ENCODE measurements at places on chromosomes 11 and 22. TPM values are rescaled to one million over a fixed set of nuclear protein-coding genes. Genes with fewer than 3 reads are reported as not detected.

- no peaks in the 10 kb centered on the region for H3K36me3 ChIP-seq
- H3K27me3 ChIP-seq: peaks cover 3% of the 10 kb centered on the region
- peaks cover 9% of the 10 kb centered on the region for H3K4me1 ChIP-seq
Measured at GRCh38 chr22:43152357-43153071, 1.2 kb downstream of the TSPO start.

DNA sequence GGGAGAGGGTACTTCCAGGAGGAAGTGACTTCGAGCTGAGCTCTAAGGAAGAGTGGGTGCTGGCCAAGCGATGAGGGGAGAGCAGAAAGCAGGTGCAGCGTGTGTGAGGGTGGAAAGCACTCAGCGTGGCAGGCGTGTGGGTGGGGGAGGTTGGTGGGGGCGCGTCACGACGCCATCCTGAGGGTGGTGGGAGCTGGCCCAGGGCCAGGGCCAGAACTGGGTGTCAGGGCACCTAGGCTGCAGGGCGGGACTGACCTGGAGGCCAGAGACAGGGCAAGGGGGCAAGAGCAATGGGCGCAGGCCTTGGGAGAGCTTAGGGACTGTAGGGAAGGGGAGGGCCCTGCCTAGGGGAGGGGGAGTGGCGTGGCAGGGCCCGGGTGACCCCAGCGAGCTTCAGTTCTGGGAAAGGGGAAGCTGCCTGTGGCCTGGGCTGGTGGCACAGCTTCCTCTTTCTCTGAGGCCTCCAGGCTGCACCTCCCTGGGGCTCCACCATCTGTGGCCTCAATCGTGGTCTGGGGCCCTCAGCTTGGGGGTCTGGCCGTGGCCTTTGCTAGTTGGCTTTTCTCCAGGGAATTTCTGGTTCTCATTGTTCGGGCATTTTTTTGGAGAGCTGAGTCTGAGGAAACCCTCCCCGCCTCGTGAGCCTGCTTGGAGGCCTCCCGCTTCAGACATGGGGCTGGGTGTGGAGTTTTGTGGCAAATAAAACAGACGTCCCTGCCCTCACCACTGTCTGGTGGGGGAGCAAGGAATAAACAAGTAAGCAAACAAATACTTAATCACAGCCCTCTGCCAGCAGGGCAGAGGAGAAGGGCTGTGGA, 8.9 kb downstream of the RELT start:
- H3K27ac ChIP-seq: peak overlapping the region; percentile 66
- no peak for DNase-seq
- H3K4me3 ChIP-seq: no peak overlapping the region
- H3K36me3 ChIP-seq: no peaks in the 10 kb centered on the region

DNA sequence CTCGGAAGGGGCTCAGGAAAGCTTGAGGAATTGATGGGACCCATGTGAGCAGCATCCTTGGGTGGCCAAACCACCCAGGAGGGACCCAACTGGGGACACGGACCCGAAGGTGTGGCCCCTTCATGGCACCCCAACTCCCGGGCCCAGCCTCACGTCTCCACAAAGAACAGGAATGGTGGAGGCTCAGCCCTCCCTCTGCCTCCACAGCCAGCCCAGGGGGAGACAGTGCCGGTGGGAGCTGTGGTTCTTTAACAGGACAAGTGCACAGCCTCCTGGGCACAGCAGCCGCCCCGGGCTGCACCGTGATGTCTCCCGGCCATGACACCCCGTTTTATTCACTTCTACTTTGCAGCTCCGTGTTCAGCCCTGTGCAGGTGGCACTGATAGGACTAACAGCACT, 587.2 kb downstream of the BRD1 start:
- no peaks in the 10 kb centered on the region for H3K36me3 ChIP-seq
- no peak overlapping the region for H3K4me3 ChIP-seq
- H3K4me1 ChIP-seq: no peaks in the 10 kb centered on the region
- H3K27me3 ChIP-seq: peaks cover 8% of the 10 kb centered on the region
- peak; percentile 36 for DNase-seq

DNA sequence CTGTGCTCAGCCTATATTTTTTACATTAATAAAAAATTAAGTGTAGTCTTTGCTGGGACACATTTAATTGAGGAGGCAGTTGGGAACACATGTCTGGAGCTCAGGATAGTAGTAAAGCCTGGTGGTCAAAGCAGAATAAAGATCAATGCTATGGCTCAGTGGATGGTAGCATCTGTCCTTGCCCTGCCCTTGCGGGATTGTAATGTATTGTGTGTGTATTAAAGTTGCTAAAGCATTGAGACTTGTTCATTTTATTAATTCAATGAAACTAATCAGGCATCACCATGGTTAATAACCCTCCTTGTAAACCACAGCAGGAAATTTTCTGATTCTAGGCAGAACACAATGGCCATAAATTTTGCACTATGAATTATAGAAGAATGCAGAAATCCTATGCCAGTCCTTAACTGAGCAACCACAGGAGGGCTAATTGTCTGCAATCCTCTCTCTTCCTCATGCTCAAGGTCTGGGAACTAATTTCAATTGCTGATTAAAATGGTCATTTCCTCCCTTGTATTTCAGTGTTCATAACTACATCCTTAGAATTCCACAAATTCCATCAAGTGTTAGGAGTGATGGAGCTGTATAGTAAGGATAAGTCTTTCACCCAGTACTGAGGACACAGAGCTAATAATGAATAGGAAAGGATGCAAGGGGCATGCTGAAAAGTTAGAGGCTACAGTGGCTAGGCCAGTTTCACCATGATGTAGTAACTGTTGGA, 403.2 kb upstream of the DDI1 start:
- H3K27ac ChIP-seq: no peak overlapping the region
- H3K36me3 ChIP-seq: no peaks in the 10 kb centered on the region
- H3K27me3 ChIP-seq: no peaks in the 10 kb centered on the region
- H3K4me1 ChIP-seq: peaks cover 11% of the 10 kb centered on the region

DNA sequence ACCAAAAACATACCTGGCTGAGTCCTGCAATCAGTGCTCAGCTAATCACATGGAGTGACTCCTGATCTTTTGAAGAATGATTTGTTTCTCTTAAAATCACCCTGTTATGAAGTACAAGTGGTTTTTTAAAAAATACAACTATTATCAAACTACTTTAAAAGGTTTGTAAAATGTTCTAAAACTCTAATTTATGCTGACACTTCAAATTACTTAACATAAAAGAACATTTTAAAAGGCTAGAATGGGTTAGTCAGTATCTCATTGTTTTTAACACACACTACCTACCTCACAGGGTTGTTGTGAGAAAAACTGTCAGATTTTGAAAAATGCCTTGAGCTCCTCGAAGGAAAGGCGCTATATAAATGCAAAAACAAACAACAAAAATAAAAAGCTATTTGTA, 33.2 kb downstream of the KMT5B start:
- H3K4me1 ChIP-seq: no peaks in the 10 kb centered on the region
- H3K36me3 ChIP-seq: peaks cover 16% of the 10 kb centered on the region
- H3K4me3 ChIP-seq: no peak overlapping the region
- DNase-seq: no peak
- H3K27me3 ChIP-seq: no peaks in the 10 kb centered on the region
- H3K27ac ChIP-seq: no peak overlapping the region

DNA sequence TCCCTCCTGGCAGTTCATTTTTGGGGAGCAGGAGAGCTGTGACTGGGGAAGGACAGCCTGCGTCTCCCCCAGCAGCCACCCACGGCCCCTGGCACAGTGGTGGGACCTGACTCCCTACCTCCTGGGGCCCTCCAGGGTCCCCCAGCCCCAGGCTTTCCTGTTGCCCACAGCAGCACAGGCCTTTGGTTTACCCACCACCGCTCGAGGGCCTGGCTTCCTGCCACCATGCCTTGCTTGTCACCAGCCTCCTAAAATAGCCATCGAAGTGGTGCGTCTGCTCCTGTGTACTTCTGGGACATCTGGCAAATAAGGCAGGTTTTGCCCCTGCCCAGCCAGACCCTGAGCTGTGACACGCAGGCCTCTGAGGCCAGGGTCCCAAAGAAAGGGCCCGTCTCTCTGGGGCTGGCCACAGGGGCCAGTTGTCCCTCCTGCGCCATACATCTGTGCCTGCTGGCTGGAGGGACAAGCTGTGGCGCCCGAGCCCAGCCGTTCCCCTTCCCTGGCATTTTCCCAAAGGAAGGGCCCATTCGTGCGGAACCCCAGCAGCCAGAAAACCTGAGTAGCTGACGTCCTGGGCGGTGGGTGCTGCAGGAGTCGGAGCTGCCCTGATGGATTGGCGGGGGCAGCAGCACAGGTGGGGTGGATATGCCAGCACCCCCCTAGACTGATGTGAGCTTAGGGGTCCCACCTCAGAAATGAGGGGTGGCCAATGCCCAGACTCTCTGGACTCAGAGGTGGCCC, 14.6 kb downstream of the PHLDA2 start:
- no peak overlapping the region for H3K4me3 ChIP-seq
- H3K4me1 ChIP-seq: peaks cover 5% of the 10 kb centered on the region
- no peaks in the 10 kb centered on the region for H3K27me3 ChIP-seq

- H3K4me1 ChIP-seq: no peaks in the 10 kb centered on the region
- no peak overlapping the region for H3K4me3 ChIP-seq
- DNase-seq: no peak
- no peak overlapping the region for H3K27ac ChIP-seq
- no peaks in the 10 kb centered on the region for H3K36me3 ChIP-seq
Measured at GRCh38 chr11:35250621-35251020, 111.7 kb downstream of the CD44 start.

DNA sequence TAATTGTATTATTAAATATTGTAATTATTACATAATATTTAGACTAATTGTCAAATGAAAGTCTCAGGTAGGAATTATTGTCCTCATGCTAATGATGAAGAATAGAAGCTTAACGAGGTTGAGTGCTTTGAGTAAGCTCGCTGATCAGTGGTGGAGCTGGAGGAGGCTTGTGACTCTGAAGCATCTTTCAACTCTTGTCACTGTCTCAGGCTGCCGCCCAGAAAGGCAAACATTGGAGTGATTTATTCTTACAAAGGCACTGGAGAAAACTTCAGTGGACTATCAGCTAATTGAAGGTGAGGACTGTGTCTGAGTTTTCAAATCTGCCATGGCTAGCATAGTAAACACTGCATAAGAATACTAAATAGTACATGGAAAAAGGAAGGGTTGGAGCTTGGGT, 595.1 kb downstream of the NTM start:
- no peak overlapping the region for H3K27ac ChIP-seq
- H3K36me3 ChIP-seq: no peaks in the 10 kb centered on the region

GRCh38 chr11:7422544-7423331, 62.6 kb upstream of the OLFML1 start:
- DNase-seq: no peak
- no peaks in the 10 kb centered on the region for H3K27me3 ChIP-seq
- no peak overlapping the region for H3K4me3 ChIP-seq
- peaks cover 4% of the 10 kb centered on the region for H3K4me1 ChIP-seq

DNA sequence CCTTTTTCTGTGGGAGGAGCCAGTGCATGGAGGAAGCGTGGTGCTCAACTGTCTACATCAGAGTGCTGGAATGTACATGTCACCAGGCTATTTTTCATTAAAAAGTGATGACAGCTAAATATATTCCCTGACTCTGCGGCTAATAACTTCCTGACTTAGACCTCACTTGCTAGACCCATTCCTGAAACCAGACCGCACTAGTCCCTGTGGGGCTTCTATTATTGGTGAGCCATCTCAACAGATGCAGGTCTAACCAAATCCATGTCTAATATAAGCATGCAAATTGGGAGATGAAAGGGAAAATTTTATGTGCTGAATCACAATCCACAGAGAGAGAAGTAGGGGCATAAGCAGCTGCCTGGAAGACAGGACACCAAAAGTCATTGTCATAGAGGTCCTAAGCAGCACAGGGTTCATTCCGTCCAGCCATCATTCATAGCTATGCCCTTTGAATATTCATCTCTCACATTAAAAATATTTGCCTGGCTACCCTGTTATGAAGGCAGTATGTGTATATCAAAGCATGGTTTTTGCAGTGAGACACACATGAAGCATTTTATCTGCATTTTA, 110.9 kb upstream of the BLID start:
- no peak overlapping the region for H3K27ac ChIP-seq
- H3K36me3 ChIP-seq: no peaks in the 10 kb centered on the region
- H3K4me3 ChIP-seq: no peak overlapping the region
- peaks cover 8% of the 10 kb centered on the region for H3K4me1 ChIP-seq
- no peak for DNase-seq

GRCh38 chr11:93515441-93516025, 27.7 kb downstream of the SMCO4 start:
- no peak overlapping the region for H3K4me3 ChIP-seq
- H3K4me1 ChIP-seq: peaks cover 13% of the 10 kb centered on the region
- no peak for DNase-seq

DNA sequence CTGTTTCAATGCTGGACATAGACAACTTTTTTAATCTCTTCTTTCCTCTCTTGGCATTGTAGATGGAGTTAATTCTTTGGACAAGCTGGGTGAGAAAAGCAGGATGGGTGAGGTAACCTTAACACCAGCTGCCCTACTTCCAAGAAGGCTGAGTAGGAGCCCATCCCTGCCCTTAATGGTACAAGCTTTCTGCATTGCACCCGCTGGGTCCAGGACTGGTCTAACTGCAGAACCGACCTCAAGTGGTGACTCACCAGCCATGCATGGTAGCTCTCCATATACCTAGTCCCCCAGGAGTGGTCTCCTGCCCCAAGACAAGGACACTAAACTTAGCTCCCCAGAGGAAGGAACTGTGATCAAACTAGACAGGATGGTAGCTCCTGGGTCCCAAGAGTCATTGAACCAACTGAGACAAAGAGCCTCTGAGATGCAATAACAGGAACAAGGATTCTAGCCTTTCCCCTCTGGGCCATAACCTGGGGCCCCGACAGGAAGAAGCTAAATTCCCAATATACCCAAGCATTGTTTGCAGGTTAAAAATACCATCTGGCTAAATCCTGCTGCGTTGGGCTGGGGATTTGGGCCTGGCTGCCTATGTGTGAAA, 32.1 kb downstream of the RPL27A start:
- H3K27ac ChIP-seq: no peak overlapping the region
- peaks cover 19% of the 10 kb centered on the region for H3K36me3 ChIP-seq
- H3K27me3 ChIP-seq: no peaks in the 10 kb centered on the region
- no peak for DNase-seq
- H3K4me3 ChIP-seq: no peak overlapping the region

The PKNOX2 gene
- 0.95 TPM for total RNA-seq

The OR8D1 gene
- not detected for total RNA-seq

The NAA40 gene
- 51.2 TPM for total RNA-seq

The EXPH5 gene
- total RNA-seq: 15.2 TPM
